Urinary bladder (tissue), 4 donors: ENCODE measurements at places on chromosomes 7 and 10. TPM values are rescaled to one million over a fixed set of nuclear protein-coding genes. Genes with fewer than 3 reads are reported as not detected.

DNA sequence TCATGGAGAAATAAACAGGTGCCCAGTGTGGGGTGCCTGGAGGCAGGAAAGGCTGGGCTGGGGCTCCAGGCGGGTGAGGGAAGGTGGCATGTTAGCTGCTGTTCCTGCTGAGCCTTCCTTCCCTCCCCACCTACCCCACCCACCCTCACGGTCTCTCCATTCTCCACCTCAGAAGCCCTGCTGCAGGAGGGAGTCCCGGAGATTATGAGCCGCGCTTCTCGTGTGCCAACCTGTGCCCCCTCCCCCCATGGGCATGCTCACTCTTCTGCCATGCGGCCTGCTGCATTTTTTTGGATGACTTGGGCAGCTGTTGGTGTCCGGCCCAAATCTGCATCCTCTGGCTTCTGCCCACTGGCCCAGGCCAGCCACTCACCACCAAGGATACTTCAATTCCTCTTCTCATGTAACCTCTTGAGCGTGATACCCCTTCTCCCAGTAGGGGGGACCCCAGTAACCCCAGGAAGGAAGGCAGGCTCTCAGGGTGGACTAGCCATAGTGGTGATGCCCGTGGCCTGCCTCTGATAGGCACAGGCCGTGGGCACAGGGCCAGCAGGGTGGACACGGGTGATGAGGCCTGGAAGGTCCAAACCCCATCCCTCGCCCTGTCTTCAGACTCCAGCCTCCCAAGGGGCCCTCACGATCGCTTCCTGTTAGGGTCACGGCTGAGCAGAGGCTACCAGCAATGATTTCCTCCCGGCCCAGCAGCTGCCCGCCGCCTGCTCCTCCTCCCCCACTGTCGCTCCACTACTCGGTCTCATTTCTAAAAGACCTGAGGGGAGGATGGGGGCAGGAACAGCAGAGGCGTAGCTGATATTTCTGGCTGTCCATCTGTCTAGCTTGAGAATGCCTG is 27.8 kb downstream of the UNC5B start:
- DNase-seq, result no peak

GRCh38 chr10:94216201-94216600 is 146.5 kb downstream of the NOC3L start:
- no peak for DNase-seq

The CDK14 gene
- 78.5 TPM for total RNA-seq

DNA sequence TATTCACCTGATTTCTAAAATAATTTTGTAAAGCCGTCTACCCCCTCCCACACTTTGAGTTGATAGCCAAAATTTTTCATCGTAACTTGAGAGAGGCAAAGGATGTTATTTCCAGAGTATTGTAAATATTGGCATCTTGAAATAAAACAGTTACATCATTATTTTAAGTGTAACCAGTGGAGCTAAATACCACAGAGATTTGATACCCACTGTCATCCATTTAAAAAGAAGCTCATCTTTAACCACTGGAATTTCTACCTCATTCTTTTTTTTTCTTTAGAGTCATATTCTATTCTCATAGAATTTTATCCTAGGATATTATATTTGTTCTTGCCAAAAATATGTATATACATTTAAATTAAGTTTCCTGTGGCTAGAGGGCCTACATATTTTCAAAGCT is 48.6 kb downstream of the CAMK1D start:
- DNase-seq, result no peak

The CHCHD3 gene
- total RNA-seq, result 60.7 TPM

The PDCD11 gene
- total RNA-seq, result 19.7 TPM

The ANK3 gene
- 86.9 TPM for total RNA-seq

GRCh38 chr7:134737566-134738345 is 41.7 kb upstream of the CALD1 start:
- no peak for DNase-seq

DNA sequence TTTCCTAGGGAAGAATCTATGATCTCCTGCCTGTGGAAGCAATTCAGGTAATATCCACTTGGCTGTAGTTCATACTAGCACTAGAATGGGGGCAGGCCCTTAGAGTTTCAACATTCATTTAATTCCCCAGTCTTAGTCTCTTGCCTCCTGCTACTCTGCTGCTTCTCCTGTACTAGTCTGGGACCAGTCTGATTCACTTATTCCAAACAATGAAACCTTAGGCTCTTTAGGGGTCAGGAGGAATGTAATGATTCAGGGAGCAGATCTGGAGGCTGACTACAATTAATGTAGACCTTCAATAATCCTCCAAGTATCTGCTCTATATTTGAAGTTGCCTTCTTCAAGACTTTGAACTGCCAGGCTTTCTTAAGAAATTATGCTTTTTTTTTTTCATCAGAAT is 101.8 kb downstream of the GNAT3 start:
- no peak for DNase-seq

- DNase-seq, result no peak
Measured at GRCh38 chr10:34224639-34225038, 590.5 kb downstream of the PARD3 start.

GRCh38 chr10:31253237-31253636 is 65.8 kb upstream of the ZEB1 start:
- no peak for DNase-seq

The NRG3 gene
- 1.5 TPM for total RNA-seq

DNA sequence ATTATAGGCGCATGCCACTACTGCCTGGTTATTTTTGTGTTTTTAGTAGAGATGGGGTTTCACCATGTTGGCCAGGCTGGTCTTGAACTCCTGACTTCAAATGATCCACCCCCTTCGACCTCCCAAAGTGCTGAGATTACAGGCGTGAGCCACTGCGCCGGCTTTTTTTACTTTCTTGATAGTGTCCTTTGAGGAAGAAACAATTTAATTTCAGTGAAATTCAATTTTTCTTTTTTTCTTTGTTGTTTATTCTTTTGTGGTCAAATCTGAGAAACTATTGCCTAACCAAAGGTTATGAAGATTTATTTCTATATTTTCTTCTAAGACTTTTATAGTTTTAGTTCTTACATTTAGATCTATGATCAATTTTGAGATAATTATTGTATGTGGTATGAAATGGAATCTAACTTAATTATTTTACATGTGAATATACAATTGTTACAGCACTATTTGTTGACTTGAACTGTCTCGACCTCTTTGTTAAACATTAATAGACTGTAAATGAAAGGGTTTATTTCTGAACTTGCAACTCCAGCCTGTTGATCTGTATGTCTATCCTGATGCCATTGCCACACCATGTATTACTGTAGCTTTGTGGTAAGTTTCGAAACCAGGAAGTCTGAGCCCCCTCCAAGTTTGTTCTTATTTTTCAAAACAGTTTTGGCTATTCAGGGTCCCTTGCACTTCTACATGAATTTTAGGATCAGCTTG is 19.8 kb upstream of the RASSF4 start:
- no peak for DNase-seq

The PNLIPRP3 gene
- total RNA-seq, result not detected

- peak; percentile 23 for DNase-seq
Measured at GRCh38 chr7:55377162-55377817, 12.2 kb downstream of the LANCL2 start.

GRCh38 chr10:12795315-12796110 is 206.0 kb downstream of the CCDC3 start:
- no peak for DNase-seq

The OR2A12 gene
- total RNA-seq, result not detected

GRCh38 chr7:115088893-115089292 is 167.0 kb downstream of the MDFIC start:
- no peak for DNase-seq

DNA sequence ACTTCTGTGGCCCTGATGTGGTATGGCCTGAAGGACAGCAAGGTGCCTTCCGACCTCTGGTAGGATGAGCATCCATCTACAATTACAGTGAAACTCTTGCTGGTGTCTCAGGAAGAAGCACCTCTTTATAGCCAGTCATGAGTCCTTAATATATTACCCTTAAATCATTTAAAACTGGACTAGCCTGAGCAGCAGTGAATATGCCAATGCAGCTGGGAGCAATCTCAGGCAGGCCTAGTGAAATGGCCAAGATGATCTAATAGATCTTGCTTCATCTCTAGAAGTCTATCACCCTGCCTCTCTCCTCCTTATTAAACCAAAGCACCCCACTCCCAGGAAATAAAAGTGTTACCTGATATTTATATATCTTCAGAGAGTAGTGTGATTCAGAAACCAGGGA is 66.7 kb upstream of the SORCS3 start:
- no peak for DNase-seq

The IRF5 gene
- total RNA-seq, result 5.3 TPM

DNA sequence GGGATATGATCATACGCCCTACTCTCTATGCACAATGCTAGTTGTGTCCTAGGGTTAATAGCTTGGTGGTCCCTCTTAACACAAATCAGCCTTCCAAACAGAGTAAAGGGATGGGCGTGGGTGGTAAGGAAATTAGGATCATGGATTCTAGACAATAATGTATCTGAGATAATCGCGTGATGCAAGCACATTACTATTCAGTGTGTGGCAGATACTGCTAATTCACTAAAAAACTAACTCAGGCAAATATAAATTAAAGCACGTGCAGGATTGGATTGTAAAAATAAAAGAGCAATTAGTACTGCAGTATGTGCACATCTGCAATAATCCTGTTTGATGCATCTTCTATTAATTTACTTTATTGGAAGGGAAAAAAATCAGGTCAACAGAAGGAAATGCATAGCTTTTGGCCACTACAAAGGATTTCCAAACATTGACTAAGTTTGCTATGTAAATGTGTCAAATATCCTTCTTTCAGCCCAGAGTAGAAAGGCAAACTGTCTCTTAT is 22.0 kb downstream of the TWIST1 start:
- DNase-seq, result no peak

GRCh38 chr7:88040694-88041093 is 106.6 kb downstream of the ADAM22 start:
- DNase-seq, result no peak

GRCh38 chr10:71039551-71039950 is 151.2 kb upstream of the PCBD1 start:
- DNase-seq, result no peak

DNA sequence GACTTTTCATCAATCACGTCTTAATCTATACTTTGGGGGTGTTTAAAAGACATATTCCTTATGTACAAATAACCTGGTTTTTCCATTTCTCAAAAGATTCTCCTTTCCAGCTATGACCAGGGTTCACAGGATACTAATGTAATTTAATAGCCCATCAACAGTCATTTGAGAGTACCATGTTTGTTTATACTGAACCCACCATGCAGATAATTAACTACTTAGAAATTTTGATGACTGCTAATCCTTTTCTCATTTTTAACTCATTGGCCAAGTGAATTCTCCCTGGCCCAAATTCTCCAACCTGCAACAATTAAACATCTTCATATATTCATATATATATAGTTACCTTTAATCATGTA is 28.8 kb upstream of the KMT2E start:
- DNase-seq, result no peak

GRCh38 chr7:7077945-7078344 is 104.4 kb upstream of the C1GALT1 start:
- no peak for DNase-seq

DNA sequence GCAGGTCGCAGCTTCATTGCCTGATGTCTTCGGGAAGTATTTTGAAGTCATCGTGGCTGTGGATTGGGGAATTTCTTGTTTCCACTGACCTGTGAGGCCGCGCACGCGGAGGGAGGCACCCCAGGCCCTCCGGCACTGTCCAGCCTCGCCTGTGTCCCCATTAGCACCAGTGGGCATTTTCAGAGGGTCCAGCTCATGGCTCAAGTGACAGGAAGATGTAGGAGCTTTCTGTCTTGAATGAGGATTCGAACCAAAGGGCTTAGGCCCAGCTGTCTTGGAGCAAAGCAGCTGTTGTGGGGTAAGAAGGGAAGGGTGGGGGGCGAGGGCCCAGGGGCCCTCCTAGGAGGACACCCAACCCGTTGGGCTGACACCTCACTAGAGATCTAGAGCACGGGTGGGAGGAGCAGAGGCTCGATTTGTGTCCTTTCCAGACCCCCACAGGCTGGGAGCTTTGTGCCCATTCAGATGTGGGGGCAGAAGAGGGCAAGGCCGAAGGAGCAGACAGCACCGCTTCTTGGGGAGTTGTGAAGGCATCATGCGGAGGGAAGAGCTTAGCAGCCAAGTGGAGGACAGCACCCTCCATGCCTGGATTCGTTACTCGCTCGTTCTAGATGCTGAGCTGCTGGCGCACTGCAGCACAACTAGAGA is 914 bp downstream of the ZNF37A start:
- DNase-seq, result no peak

GRCh38 chr7:32400676-32401075 is 89.5 kb downstream of the LSM5 start:
- no peak for DNase-seq
